ENCODE measurements at places on chromosomes 16 and 17.

DNA sequence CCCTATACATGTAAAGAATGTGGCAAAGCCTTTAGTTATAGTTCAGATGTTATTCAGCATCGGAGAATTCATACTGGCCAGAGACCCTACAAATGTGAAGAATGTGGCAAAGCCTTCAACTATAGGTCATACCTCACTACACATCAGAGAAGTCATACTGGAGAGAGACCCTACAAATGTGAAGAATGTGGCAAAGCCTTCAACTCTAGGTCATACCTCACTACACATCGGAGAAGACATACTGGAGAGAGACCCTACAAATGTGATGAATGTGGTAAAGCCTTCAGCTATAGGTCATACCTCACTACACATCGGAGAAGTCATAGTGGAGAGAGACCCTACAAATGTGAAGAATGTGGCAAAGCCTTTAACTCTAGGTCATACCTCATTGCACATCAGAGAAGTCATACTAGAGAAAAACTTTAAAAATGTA is 42.5 kb downstream of the ZNF267 start:
- DNase-seq: no peak

- DNase-seq: no peak
These were observed 419.6 kb downstream of the NPIPA7 start for GRCh38 chr16:16798504-16798903.

DNA sequence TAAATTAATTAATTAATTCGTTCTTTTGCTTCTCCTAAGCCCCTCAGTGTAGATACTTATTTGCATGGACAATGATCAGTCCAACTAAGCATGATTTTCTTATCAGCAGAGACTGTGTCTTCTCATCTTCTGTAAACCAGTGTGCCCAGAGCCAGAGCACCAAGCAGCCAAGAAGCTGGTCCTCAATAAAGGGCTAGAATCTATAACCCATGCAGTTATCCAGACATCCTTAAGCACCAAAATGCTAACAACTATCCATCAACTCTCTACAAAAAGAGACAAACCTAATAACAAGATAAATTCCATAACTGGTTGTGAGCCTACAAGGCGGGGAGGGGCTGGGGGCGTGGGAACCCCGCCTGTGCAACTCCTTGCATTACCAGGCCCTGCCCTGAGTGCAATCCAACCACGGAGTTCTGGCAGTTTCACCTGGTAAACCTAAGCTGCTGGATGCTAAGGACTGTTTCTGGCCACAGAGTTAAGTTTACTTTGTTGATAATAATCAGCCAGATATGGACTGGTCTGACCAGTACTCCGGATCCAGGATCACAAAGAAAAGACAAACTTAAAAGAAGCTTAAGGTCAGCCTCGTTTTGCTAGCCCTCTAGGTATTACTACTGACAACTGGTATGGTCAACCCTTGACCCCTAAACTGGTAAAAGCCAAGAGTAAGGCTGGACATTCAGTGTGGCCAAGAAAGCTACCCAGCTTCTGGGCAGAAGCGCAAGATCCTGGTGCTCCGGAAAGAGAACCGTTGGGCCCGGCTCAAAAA is 51.5 kb downstream of the ZFHX3 start:
- DNase-seq: no peak

- DNase-seq: no peak
These were observed 588 bp upstream of the SMTNL2 start for GRCh38 chr17:4583782-4584100.

DNA sequence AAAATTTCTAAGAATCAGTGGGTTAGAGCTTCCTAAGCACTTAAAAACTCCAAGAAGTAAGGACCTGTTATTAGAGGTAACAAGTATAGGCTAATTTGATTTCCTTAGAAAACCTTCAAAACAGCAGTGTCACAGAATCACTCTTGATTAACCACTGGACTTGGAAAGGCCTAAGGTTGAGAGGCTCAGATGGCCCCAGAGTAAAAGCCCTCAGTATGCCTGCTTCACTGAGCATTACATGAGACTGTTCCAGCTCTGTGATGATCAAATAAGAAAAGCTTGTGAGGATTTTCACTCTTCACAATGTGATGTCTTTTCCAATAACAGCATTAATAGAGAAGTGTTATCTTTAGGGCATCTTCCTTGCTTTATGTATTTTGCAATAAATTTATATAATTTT is 509.2 kb upstream of the HSBP1 start:
- DNase-seq: no peak

- DNase-seq: no peak
These were observed 35.1 kb downstream of the LMF1 start for GRCh38 chr16:935684-936083.

GRCh38 chr16:48161906-48162305 is 6.1 kb upstream of the ABCC12 start:
- DNase-seq: no peak

DNA sequence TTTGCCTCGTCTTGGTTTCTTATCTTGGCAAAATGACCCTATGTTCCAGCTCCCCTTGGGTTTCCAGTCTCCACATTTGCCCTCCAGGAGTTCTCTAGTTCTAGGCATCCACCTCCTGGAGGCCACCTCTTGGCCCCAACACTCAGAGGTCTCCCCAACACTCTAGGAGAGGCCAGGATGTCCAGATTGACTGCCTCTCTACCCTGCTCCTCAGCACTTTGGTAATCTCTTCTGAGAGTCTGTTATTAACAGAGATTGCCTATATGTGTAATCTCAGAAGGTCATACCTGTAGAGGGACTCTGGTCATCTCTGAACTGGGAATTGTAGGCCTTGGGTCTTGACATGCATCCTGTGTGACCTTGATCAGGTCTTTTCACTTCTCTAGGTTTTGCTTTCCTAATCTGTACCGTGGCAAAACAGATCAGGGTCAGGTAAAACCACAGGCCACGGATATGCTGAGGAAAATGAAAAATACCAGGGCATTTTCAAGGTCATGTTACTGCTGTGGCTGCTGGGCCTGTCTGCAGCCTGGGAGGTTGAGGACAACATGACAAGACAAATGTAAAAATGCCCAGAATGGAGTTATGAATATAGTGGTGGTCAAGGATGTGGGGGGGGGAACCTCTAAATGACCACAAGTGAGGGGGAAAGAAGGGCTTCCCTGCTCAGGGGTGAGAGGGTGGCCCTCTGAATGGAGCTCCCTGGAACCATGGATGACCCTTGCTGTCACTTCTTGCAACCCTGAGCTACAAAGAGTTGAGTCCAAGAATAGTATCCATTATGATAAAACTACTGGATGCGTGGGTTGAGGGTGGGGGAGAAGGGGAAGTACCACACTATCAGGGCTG is 5.0 kb upstream of the CCL4L2 start:
- DNase-seq: no peak

DNA sequence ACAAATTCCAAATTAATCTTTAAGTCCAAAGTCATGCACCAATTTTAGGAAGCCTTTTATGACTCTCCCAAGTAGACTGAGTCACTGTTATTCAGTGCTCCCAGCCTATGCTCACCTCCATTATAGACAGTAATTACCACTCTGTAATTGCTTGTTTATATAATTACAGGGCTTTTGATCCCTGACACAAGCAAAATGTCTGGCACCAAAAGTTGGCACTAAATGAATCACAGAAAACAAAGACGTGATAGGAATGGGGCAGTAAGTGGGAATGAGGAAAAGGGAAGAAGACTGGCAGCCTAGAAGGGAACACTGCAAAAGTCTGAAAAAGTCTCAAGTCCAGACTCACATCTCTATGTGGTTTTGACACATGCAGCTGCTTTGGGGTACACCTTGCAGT is 94.1 kb downstream of the SLC39A11 start:
- DNase-seq: no peak

GRCh38 chr16:4021070-4021779 is 95.0 kb downstream of the ADCY9 start:
- no peak for DNase-seq

- no peak for DNase-seq
These were observed 11.5 kb downstream of the NHERF1 start for GRCh38 chr17:74759941-74760340.

GRCh38 chr17:63975541-63976092 is 2.9 kb upstream of the SCN4A start:
- DNase-seq: no peak

- DNase-seq: no peak
These were observed 2.6 kb upstream of the OMG start for GRCh38 chr17:31299624-31300023.

- no peak for DNase-seq
These were observed 39.3 kb upstream of the CLEC18B start for GRCh38 chr16:74460542-74460941.

GRCh38 chr16:8511464-8511863 is 78.8 kb downstream of the TMEM114 start:
- no peak for DNase-seq

- DNase-seq: peak; percentile 8
These were observed 1.2 kb upstream of the BCO1 start for GRCh38 chr16:81237282-81237681.

DNA sequence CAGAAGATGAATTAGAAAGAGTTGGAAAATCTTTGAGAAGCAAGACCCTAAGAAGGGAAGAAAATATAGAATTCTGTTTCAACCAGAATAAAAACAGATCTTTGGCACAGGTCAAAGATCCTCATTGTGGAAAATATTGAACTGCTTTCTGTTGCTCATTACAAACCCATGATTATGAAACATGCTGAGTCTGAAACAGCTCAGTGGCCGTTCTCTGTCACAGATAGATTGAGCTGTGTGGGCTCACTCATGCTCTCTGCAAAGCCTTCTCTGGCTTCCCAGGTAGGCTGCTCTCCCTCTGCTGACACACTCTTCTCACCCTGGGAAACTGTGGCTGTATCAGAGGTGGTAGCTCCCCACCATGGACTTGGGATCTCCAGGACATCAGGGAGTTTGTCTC is 3.4 kb upstream of the KRT38 start:
- peak; percentile 11 for DNase-seq

- no peak for DNase-seq
These were observed 10.9 kb downstream of the DYNC1LI2 start for GRCh38 chr16:66740533-66740932.

- DNase-seq: no peak
These were observed 182 bp downstream of the RPL26 start for GRCh38 chr17:8382880-8383142.

- peak; percentile 26 for DNase-seq
These were observed 491 bp downstream of the IST1 start for GRCh38 chr16:71895679-71896365.
